NCI-H2081 (cell line): ENCODE measurements at places on chromosomes 4 and X.

DNA sequence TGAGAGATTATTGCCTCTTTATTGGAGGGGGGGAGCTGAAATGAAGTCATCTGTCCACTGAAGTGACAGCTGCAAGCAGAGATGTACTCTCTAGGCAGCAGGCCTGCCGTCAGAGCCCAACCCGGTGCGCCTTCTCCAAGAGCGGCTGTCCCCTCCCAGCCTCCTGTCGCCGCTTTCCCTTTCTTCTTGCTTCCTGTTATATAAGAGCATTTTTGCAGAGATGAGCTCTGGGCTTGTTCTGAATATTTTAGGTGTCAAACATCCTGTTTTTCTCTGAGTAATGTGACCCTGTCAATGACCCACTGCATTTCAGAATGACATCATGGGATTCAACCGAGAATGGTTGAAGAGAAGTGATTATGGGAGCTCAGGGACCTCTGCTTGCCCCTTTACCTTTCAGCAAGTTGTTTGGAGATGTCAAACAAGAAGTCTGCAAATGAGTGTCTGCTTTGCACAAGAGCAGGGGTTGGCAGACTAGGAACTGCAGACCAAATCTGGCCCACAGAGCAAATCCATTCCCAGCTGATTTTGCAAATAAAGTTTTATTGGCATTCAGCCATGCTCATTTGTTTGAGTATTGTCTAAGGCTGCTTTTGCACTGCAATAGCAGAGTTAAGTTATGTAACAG, 79.9 kb downstream of the SLC9A6 start:
- no peak for DNase-seq

GRCh38 chr4:78652282-78652876, 100.8 kb downstream of the ANXA3 start:
- no peak for DNase-seq

- DNase-seq: no peak
Measured at GRCh38 chrX:66635360-66635759, 3.5 kb downstream of the EDA2R start.

GRCh38 chrX:19904778-19905367, 17.5 kb upstream of the SH3KBP1 start:
- peak; percentile 58 for DNase-seq

DNA sequence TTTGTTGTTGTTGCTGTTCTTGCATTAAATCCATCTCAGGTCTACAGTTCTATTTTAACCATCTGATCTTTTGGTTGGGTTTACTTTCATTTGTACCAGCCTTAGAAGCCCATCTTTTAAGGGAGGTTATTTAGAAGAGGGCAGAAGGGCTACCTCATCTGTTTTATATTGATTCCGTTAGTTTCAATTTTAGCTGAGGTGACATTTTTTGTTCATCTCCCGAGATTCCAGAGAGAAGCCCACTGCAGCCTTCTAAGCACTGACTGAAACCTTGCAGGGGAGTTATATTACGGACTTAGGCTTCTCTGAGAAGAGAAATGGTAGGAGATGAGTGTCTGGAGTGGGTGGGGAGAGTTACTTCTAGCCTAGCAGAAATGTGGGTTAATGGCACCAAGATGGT, 101.8 kb downstream of the PDGFRA start:
- DNase-seq: no peak

GRCh38 chrX:135295944-135296305, 13.4 kb upstream of the ETDC start:
- no peak for DNase-seq

GRCh38 chr4:81031796-81032551, 1.5 kb downstream of the BMP3 start:
- DNase-seq: no peak

DNA sequence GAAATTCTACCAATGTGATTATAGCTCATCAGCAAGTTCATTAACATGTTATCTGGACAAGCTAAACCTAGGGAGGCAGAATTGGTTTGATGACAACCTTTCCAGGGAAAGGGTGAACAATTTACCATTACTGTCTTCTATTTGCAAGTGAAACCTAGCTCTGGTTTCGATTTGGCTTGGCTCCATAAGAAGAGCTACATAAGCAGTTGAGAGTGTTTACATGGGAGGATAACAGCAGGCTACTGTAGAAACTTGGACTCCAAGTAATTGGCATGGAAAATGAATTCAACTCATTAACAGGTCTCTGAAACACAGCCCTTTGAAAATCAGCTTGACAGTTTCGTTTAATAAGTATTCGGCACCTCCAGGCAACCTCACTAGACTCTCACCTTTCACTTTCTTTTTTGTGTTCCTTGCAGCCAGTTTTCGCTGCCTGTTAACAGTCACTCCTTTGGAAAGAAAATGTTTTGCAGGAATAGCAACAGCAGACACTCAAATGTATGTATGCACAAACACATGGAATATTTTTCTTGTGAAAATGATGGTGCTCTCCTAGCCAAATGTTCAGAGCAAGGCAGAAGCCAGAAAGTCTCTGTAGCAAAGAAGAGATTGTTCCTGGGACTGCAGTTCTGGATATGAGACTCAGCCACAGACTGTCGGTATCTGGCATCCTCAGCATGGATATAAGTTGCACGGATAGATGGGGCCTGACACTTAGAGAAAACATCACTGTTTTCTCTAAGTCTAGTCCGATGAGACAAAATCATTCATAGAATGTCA, 27.5 kb downstream of the POU3F4 start:
- no peak for DNase-seq

- DNase-seq: no peak
Measured at GRCh38 chrX:118423558-118423957, 72.1 kb upstream of the DOCK11 start.

- peak; percentile 5 for DNase-seq
Measured at GRCh38 chr4:140103676-140104075, 50.3 kb downstream of the MAML3 start.

- DNase-seq: no peak
Measured at GRCh38 chrX:9465380-9466123, 694 bp downstream of the TBL1X start.

DNA sequence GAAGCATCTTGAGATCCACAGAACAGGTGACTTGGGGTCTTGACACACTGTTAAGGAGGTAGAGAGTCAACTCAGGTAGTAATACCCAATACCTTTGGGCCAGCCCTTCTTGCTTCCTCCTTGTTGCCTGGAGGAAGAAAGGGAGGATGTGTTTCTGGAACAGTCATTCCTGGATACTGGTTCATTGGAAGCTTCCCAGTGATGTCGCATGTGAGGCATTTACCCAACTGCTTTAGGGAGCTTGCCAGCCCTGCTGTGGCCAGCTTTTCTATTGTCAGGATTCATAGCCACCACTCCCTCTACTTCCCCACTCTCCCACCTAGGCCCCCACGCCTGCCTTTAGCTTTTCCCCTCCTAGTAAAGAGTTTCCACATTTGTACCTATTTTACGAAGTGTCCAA, 310.3 kb upstream of the PRPS2 start:
- DNase-seq: no peak

DNA sequence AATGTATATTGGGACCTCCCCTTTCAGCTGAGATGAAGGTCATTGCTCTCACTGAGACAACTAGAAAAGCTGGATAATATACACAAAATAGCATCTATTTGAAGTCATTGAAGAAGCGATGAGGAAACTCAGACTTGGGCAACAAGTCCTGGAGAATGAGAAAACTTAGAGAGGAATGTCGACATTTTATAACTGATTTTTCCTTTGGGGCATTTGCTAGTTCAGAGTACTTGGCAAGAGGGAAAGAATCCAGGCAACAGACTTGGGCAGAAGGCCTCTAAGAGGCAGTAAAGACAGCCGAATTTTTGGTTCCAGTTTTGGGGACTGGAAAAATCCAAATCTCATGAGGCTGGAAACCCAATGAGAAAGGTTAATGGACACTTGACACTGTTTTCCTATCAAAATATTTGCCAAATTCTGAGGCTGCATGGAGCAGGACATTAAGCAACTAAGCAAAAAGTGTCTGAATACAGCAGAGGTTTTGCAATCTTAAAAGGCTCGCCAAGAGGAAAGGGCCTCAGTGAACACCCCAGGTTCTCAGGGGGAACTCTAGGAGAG, 21.0 kb upstream of the ANXA5 start:
- no peak for DNase-seq

GRCh38 chrX:54640103-54640690, 110.2 kb downstream of the GNL3L start:
- DNase-seq: no peak

DNA sequence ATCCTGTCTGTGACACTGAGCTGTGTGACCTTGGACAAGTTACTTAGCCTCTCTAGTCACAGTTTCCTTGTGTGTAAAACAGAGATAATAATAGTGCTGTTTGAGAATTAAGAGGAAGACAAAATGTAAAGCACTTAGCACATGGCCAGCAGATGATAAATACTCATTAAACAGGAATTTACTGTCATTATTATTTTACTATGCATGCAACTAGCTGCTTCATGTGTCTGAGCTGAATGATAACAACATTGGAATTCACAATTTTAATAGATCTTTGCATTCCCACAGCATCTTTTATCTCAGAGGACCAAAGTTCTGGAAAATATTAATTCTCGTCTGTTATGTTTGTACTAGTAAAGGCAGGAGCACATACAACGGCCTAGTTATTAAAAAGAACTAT, 79.2 kb upstream of the TET2 start:
- DNase-seq: no peak

GRCh38 chr4:13329963-13330362, 154.2 kb downstream of the RAB28 start:
- peak; percentile 79 for DNase-seq

DNA sequence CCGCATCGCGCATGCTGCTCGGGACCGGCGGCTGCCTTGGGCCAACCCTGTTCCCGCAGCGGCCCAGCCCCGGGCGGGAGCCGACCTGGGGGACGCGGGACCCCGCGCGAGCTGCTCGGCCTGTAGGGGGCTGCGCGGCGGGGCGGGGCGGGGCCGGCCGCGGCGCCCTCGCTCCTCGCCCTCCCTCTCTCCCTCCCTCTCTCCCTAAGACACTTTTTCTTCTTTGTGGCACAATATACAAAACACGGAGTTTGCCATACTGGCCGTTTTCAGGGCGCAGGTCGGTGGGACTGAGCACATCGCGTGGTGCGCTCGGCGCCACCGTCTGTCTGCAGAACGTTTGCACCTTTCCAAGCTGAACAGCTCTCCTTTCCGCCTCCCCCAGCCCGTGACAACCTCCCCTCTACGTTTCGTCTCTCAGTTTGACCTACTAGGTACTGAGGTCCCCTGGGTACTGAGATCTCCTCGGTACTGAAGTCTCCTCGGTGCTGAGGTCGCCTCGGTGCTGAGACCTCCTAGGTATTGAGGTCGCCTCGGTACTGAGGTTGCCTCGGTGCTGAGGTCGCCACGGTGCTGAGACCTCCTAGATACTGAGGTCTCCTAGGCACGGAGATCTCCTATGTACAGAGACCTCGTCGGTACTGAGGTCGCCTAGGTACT, 261.1 kb upstream of the PLCXD1 start:
- DNase-seq: no peak

DNA sequence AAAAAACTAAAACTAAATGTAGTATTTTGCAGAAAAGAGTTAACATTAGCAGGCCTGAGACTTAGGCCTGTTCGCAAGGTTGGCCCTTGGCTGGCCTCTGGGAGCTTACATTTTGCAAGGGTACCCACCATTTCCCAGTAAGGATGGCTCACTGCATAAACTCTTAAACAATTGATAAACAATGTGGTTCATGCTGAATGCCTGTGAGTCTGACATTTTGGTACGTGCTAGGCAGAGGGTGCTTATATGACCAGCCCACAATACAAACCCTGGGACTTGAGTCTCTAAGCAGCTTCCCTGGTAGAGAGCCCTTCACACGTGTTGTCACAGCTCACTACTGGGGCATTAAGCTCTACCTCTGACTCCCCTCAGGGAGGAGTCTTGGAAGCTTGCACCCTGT, 7.4 kb downstream of the PRPS2 start:
- DNase-seq: no peak

DNA sequence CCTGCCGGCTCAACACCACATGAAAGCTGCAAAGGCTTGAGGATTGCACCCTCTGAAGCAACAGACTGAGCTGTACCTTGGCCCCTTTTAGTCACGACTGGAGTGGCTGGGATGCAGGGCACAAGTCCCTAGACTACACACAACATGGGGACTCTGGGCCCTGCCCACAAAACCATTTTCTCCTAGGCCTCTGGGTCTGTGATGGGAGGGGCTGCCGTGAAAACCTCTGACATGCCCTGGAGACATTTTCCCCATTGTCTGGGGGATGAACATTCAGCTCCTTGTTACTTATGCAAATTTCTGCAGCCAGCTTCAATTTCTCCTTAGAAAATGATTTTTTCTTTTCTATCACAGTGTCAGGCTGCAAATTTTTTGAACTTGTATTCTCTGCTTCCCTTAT, 123.5 kb upstream of the SMARCAD1 start:
- DNase-seq: no peak

DNA sequence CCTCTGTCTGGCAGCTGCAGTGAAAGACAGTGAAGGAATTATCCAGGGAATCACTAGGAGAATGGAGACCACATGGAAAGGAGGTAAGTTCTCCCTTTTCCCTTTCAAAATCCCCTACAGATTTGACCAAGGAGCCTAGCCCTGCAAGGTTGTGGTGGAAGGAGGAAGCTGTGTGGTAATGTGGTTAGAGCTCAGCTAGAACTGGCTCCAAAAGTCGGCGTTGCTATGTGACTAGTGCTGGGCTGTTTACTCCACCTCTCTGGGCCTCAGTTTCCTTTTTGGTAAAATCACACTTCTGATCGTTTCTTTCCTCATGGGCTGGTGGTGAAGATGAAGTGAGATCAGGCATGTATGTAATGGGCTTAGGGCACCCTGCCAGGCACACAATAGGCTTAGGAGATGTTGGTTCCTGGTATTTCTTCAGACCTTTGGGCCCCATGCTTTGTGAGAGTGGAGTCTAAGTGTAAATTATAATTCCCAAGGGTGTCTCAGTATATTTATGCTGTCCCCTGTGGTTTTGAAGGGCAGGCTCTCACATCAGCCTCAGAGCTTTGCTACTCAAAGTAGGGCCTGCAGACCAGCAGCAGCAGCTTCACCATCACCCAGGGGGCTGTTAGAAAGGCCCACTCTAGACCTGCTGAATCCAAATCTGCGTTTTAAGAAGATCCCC, 183.7 kb upstream of the BCOR start:
- DNase-seq: no peak

DNA sequence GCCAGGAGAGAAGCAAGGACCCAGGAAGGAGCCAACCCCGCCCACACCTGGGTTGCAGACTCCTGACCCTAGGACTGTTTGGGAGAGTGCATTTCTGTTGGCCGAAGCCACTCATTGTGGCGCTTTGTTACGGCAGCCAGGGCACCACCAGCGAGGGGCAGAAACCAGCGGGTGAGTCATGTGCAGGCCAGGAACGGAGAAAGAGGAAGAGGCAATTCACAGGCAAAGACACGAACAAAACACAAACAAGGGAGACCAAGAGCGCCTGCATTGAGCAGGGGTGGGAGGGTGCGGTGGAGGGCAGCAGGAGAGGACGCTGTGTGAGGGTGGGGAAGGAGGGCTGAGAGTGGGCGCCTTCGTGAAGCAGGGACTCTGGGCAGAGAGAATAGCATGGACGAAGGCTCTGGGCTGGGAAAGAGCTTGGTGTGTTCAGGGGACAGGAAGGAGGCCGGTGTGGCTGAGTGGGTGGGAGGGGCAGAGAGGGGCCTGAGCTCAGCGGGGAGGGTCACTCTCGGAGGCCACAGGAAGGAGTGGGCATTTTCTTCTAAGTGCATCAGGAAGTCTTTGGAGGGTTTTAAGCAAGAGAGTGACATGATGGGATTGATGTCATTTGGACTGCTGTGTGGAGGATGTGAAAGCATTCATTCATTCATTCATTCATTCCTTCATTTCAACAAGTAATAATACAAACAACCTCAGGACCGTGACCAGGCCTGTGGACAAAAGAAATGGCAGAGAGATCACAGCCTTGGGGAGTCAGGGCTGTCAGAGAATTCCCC, 12.2 kb upstream of the WFS1 start:
- no peak for DNase-seq

- no peak for DNase-seq
Measured at GRCh38 chrX:19674041-19674789, 158.9 kb upstream of the MAP3K15 start.
